ENCODE measurements at places on chromosomes 16 and 17.

DNA sequence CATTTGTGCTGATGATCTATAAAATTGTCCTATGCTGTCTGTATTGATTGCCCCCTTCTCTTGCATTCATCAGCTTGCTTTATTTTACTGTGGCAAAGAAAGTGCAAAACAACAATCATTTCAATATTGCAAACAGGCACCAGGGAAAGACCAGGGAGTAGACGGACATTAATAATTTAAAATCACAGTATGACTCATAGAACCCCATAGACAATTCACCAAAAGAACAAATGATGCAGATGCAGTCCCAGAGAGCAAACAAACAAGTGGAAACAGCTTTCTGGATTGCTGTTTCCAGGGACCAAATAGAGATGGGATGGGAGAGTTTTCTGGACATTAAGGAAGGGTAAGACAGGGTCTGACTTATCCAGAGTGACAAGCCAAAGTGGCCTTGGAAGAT is 70.1 kb downstream of the ABCC12 start:
- DNase-seq = no peak

DNA sequence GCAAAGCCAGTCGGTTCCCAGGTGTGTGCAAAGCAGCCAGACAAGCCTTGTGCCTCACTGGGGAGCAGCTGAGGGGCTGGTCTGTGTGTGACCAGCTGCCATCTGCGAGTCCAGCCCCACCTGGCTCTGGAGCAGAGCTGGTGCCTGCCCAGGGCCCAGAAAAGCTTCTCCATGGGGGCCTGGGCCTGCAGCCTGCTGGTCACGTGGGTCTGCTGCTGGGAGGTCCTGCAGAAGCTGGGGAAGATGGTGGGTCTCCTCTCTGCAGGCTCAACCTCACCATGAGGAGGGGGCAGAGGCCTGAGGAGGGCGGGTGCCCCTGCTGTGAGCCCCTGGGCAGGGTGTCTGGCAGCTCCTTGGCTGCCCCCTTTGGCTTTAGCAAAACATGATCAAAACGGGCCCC is 71.9 kb downstream of the ENGASE start:
- DNase-seq = no peak

DNA sequence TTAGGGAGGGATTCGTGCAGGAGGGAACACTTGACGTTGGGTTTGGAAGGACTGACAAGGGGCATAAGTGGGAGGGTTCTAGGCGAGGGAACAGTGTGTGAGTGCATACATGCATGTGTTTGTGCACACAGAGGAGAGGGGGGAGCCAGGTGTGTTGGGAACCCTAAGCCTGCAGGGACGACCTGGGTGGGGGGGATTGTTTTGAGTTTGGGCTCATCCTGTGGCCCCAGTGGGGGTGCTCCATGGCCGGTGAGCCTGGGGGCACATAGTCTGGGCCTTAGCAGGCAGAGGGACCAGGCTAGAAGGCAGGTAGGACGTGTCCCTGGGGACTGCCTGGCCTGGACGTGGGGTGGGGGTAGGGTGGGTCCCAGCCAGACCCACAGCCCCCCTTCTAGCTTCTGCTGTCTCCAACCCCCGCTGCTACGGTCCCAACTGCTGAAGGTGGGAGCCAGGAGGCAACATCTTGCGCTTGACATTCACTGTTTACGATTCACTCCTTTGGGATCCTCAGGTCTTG is 11.9 kb upstream of the RASD1 start:
- DNase-seq = no peak

DNA sequence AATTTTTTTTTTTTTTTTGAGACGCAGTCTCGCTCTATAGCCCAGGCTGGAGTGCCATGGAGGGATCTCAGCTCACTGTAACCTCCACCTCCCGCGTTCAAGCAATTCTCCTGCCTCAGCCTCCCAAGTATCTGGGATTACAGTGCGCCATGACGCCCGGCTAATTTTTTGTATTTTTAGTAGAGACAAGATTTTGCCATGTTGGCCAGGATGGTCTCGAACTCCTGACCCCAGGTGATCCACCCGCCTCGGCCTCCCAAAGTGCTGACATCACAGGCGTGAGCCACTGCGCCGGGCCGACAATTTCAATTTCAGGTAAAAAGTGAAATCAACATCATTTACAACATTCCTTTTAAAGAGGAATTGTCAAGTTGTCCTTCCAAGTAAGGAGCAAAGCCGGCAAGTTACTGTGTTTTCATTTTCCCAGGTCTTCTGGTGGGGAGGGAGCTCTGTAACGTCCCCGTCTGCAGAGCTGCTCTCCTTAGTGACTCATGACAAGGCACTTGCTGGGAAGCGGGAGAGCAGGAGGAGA is 873 bp downstream of the NPLOC4 start:
- DNase-seq = no peak

DNA sequence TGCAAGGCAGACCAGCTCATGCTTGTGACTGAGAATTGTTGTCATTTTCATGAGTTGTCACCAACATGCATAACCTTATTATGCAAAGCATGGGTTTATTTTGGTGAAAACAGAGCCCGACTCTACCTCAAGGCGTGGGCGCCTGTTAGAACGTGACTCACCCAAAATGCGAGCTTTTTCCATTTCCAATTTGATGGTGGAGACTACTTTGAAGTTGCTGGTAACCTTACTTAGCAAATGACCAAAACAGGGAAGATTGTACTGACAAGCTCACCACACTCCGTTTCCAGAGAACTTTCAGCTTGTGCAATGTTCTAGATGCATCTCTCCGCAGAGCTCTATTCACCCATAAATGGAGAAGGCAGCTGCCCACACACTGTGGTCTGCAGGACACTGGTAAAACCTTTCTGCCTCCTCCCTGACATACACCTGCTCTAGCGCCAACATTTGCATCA is 284.5 kb downstream of the MAF start:
- DNase-seq = no peak

GRCh38 chr16:67882374-67883145 is 2.1 kb upstream of the NRN1L start:
- no peak for DNase-seq

All from NCI-H1436 (cell line).